Aorta (tissue), 5 donors: ENCODE measurements at places on chromosomes 7 and 10. TPM values are rescaled to one million over a fixed set of nuclear protein-coding genes. Genes with fewer than 3 reads are reported as not detected.
A peak's percentile ranks its signal among the peaks of the same experiment; 100 is the strongest.

GRCh38 chr7:116097365-116098009, 66.9 kb upstream of the TFEC start:
- no peak for DNase-seq

Gene ZNF800
- total RNA-seq = 46.8 TPM

DNA sequence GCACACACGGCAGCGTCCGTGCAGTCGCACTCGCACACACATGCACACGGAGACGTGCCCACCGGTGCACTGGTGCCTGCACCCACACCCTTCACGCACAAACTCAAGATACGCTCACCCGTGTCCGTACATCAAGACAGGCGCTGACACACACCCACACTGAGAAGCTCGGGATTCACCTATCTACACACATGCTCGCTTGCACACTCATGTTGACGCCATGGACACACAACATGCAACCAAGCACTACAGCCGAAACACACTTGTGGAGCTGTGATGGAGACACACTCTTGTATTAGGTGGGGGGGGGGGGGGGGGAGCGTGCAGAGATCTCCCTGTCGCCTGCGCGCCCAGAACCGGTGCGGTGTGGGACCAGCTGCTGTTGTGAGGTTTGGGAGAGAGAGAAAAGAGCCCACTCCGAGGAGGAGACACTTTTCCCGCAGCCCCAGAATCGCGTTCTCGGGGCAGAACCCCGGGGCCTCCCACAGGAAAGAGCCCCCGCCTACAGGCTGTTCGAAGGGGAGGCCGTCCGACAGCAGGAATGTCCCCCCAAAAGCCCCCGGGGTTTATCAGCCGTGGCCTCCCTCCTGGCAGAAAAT, 605 bp upstream of the NFKB2 start:
- no peak for DNase-seq

DNA sequence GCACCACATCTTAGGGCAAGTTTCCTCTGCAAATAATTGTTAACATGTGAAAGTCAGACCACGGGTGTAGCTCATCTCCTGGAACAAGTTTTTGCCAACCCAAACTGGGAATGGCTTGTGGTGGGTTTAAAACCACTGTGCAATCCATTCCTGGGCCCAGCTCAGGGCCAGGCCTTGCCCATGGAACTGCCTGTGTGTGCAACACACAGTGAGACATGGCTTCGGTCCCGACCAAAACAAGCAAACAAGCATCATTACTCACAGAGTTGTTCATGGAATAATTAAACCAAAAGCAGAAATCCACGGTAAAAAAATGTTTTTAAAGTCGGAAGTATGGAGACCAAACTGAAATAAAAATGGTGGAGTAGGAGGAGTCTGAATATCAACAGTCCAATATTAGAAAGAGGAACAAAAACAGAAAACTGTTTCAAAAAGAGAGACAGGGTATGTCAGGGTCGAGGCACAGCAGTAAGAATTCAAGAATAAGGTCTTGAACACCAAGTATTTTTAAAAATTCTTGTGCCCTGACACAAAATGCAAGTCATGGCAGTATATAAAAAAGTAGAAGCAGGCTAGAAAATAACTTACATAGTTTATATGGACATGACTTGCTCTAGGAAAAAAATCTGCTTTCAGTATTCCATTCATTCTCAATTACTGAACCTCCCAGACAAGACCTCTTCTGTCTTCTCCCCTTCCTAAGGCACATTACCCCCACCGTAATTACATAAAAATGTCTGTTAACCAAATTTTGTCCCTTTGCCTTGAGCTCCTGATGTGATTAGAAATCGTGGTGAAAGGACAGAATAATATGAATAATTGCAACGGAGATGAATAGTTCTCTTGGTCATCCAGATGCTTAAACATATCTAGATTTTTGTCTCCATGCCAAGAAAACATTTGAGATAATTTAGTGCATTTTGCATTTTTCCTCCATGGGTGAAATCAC, 88.4 kb downstream of the FAS start:
- no peak for DNase-seq

DNA sequence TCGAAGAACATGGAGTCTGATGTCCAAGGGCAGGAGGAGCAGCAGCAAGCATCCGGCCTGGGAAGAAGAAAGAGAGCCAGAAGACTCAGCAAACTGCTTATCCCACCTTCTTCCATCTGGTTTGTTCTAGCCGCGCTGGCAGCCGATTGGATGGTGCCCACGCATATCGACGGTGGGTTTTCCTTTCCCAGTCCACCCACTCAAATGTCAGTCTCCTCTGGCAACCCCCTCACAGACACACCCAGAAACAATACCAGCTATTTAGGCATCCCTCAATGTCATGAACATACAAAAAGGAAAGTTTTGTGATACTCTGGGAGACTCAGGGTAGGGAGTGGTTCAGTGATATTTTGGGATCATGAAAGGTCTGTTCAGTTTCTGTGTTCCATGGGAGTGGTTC, 139.6 kb downstream of the LYZL1 start:
- no peak for DNase-seq

GRCh38 chr7:92674379-92674778, 84.2 kb upstream of the FAM133B start:
- no peak for DNase-seq

DNA sequence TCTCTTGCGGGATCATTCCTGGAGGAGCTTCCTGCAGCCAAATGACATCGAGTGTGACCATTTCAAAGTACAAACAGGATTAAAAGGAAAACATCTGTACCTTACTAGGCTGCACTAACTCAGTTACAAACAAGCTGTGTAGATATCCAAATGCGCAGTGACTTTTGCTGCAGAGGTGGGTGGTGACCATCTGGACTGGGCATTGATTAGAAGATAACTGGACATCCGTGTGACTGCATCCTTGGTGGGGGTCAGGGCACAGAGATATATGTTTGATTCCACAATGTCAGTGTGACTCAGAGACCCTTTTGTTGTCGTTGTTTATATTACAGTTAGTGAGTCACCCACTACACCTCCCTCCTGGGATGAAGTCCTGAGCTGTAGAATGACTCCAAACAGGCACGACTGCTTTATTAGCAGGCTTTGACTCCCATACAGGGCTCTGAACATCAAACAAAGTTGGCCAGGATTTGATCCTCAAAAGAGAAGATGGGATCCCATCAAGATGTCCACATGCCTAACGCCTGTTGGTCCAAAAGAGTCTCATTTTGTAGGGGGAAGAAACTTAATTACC, 56.7 kb upstream of the SDK1 start:
- DNase-seq = no peak

GRCh38 chr10:73110345-73110849, at the start of gene NUDT13:
Gene NUDT13 (plus strand): TSS chr10:73110455. CDS start chr10:73114366, 3,911 bp downstream.
- DNase-seq = peak; percentile 74

DNA sequence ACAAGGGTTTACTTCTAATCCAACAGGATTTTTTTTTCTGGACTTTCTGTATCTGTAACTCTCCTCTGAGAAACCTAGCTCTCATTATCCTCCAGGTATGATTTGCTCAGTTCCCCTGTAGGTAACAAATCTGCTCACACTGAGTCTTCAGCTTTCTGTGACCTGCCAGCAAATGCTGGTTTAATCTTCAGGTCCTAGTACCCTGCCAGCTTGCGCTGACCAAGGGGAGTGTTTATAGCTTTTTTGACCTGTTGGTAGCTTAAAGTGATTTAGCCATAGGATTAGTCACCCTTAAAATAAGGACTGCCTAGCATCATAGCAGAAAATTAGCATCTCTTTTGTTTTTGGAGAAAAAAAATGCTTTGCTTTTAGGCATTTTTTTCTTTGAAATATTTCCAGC, 22.4 kb downstream of the SND1 start:
- DNase-seq = no peak

Gene EN2
- not detected for total RNA-seq
